ENCODE measurements at places on chromosomes 3 and 15. TPM values are rescaled to one million over a fixed set of nuclear protein-coding genes. Genes with fewer than 3 reads are reported as not detected.

DNA sequence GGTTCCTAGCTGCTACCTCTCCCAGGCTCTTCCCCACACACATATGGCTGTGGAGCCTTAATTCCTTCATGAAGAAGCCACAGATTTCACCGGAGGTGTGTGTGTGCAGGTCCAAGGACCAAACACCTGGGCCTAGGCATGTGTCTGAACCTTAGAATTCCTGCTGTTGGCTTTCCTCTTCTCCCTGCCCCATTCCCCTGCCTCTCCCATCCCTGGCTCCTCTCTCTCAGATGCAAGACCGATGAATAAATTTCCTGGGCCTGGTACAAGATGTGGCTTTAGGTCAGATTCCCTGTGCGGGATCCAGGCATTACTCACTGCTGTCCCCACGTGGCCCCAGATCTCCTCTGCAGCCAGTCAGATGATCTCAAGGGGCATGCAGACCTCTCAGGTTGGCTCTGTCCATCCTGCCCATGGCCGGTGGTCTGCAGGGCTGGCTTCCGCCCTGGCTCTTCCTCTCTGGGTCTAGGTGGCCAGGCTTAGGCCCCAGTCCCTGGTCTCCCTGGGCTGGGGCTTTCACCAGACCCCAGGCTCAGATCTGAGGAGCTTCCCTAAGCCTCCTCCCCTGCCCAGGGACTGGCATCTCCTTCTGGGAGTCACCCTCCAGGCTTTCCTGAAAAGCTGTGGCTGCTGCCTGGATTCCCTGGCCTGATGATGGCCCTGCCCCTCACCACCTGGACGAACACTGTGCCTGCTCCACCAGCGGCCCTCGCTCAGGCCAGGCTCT, 20.5 kb downstream of the CCR9 start:
- H3K4me1 ChIP-seq = no peaks in the 10 kb centered on the region
- DNase-seq = peak; percentile 70
- no peaks in the 10 kb centered on the region for H3K27me3 ChIP-seq

DNA sequence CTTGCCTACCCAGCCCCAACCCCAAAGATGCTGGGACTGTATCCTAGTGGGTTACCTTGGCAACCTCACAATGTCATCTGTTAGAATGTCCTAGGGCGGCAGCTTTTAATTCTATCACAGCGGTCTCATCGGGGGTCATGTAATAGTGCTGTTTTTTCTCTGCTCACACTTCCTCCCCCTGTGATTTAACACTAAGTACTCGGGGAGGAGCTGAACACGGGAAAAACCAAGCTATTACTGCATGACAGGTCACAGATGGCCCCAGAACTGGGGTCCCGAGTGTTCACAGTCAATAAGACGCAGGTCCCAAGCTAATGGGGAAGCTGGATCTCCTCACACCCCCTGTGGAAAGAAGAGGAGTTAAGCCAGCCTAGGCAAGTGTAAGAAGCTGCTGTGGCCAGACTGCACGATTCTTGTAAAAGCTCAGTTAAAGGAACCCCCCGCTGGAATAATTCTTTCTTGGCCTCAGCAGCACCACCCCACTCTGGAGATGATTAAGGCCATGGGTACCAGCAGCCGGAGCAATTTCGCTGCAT, 2.5 kb upstream of the RFTN1 start:
- H3K4me3 ChIP-seq = no peak overlapping the region
- no peak overlapping the region for H3K27ac ChIP-seq
- peaks cover 12% of the 10 kb centered on the region for H3K4me1 ChIP-seq
- no peaks in the 10 kb centered on the region for H3K27me3 ChIP-seq

Gene ECE2
- total RNA-seq = not detected

GRCh38 chr15:63892794-63893441, 59.2 kb upstream of the HERC1 start:
- no peak overlapping the region for H3K27ac ChIP-seq
- no peaks in the 10 kb centered on the region for H3K36me3 ChIP-seq
- no peaks in the 10 kb centered on the region for H3K27me3 ChIP-seq
- H3K4me1 ChIP-seq = peaks cover 7% of the 10 kb centered on the region
- H3K4me3 ChIP-seq = no peak overlapping the region

Gene C3orf20
- 0.92 TPM for total RNA-seq

Gene LRRC31
- not detected for total RNA-seq

GRCh38 chr15:70608144-70608543, 155.2 kb downstream of the UACA start:
- H3K27me3 ChIP-seq = no peaks in the 10 kb centered on the region
- H3K4me3 ChIP-seq = no peak overlapping the region
- H3K27ac ChIP-seq = no peak overlapping the region
- H3K36me3 ChIP-seq = no peaks in the 10 kb centered on the region

GRCh38 chr15:78415284-78415683, 22.7 kb upstream of the IREB2 start:
- H3K4me1 ChIP-seq = no peaks in the 10 kb centered on the region
- H3K27me3 ChIP-seq = no peaks in the 10 kb centered on the region
- H3K36me3 ChIP-seq = no peaks in the 10 kb centered on the region
- H3K27ac ChIP-seq = no peak overlapping the region
- H3K4me3 ChIP-seq = no peak overlapping the region

GRCh38 chr3:10774825-10775224, 41.2 kb upstream of the SLC6A11 start:
- H3K36me3 ChIP-seq = no peaks in the 10 kb centered on the region
- no peak overlapping the region for H3K27ac ChIP-seq
- H3K4me3 ChIP-seq = no peak overlapping the region
- DNase-seq = no peak

Gene FOXL2NB
- 0.11 TPM for total RNA-seq

DNA sequence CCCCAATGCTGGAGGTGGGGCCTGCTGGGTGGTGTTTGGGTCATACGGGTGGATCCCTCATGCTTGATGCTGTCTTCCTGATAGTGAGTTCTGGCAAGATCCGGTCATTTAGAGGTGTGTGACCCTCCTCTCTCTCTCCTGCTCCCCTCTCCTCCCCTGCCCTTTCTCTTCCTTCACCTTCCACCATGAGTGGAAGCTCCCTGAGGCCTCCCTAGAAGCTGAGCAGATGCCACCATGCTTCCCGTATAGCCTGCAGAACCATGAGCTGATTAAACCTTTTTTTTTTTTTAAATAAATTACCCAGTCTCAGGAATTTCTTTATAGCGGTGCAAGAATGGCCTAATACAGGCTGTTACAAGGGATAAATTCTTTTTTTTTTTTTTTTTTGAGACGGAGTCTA, 36.3 kb upstream of the IQSEC1 start:
- no peaks in the 10 kb centered on the region for H3K27me3 ChIP-seq
- no peaks in the 10 kb centered on the region for H3K36me3 ChIP-seq
- no peak overlapping the region for H3K4me3 ChIP-seq
- H3K4me1 ChIP-seq = no peaks in the 10 kb centered on the region

- no peaks in the 10 kb centered on the region for H3K27me3 ChIP-seq
- H3K27ac ChIP-seq = no peak overlapping the region
- H3K36me3 ChIP-seq = no peaks in the 10 kb centered on the region
- H3K4me1 ChIP-seq = no peaks in the 10 kb centered on the region
- DNase-seq = no peak
- H3K4me3 ChIP-seq = no peak overlapping the region
These were observed 130.9 kb upstream of the ABI3BP start for GRCh38 chr3:101124125-101124524.

Data from cardiac muscle cell (in vitro differentiated cells and primary cell).